Caudate nucleus (tissue), 63 donors: ENCODE measurements at places on chromosomes 12 and 14.

- DNase-seq: no peak
Measured at GRCh38 chr14:74326369-74327152, 21.7 kb upstream of the VRTN start.

DNA sequence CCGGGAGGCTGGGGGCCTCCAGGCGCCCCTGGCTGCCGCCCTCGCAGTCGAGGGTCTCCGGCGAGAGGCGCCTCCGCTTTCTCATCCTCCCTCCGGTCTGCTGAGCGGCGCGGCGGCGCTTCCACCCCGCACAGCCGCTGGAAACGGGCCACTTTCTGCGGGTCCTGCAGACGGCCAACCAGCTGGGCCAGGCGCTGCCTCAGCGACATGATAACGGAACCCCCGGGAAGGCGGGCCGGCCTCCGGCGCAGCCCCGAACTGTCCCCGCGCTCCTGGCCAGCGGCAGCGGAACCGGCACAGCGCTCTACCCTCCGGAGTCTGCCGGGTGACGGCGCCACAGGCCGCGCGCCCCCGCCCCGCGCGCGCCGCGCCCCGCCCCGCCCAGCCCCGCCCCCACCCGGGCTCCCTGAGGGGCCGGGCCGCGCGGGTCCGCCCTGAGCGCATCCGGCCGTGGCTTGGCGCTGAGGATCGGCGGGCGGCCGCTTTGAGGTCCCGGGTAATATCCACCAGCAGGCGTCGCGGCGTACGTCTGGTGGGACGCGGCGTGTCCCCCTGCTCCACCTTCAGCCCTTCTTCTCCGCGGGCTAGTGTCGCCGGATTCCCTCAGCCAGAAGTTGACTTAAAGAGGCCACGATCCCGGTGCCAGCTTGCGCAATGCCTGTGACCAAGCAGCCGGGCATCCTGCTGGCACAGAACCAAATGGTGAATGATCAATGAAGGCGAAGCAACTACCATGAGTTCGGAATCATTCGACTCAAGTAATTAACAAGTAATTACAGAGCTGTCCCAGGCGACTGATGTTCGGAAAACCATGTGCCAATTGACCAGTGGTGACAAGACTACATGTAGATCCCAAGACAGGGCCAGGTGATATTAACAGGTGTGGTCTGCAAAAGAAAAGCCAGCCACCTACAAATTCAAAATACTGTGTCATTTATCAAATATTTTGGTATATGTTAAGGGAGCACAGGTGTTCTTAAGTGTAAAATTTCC lies at the start of gene SGPP1:
SGPP1 (minus strand) TSS at position 330 of the 993 bp plus-strand sequence; CDS start at position 209, 121 bp downstream.
- peak; percentile 30 for DNase-seq

DNA sequence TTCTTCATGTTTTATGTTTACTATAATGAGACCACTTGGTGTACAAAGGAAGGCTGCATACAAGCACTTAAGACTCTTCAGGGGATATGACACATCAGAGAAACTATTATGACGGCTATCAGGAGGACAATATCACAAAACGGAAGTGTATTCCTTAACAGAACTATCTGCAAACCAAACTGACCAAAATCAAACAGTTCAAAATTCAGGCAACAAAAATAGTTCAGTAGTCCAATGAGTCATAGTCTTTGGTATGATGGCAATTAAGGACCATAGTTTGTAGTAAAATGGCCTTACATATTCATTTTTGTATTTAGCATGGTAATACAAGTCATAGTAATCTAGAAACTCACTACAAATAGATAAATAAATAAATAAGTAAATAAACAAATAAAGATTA lies 1638.7 kb upstream of the SEL1L start:
- no peak for DNase-seq

DNA sequence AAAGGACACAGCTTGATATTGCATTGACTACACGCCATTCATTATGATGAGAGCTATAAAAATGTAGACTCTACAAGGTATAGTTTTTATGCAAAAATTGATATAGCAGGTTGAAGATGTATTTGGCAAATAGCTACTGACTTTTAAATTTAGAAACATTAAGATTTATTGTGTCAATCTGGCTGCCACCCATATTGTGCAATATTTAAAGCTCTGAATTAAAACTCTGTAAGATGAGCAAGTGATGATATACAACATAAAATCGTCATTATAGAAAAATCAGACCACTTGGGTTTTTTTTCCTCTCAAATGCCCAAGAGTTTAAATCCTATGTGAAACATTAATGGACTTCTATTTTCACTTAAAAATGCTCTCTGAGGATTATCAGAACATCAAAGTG lies 36.8 kb upstream of the E2F7 start:
- no peak for DNase-seq

DNA sequence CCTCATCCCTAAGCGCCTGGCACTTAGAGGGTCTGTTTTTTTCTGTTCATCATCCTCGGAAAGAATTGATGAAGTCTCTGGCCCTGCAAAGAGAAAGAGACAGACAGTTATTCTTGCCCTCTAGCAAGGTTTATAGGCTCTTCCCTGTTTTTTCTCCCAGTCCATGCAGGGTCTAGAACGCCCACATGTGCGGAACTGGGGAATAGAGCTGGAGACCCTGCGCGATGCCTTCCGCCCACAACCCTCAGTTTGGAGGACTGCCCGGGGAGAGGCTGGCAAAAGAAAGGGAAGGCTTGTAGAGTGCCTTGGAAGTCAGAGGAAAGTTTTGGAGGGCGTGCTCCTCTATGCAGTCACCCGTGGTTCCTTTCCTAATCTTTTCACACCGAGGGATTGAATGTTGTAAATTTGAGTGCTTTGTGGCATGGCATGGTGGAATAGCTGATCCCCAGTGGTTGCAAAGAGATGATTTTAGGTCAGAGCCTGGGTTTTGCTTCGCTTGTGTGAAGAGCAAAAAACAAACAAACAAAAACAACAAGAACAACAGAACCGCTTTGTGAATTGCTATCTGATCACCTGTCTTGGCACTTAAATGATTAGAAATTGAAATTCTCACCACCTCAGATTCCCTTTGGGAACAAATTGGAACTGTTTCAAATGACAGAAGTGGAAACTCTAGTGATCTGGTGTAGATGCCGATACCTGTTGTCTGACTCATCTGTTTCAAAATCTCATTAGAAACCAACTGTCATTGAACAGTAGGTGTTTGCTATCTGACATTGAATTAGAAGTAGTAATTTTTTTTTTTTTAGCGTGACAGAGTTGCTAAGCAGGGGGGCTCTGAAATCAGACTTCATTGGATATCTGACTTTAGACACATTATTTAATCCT lies 947 bp downstream of the GAS2L3 start:
- DNase-seq: no peak

DNA sequence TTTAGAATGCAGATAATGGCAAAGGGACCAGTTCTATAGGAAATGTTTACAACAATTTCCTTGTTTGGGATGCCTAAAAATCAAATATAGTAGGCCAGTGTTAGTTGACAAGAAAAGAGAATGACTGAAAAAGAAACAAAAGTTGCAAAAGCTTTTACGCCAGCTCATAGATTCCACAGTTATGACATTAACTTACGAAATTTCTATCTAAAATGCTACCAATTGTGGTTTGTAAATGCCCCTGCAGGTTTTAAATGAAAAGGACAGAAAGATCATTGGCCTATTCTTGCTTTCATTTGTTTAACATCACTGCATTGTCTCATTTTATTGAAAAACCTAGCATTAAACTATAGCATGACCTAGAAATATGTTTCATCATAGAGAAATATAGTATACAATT lies 345.8 kb downstream of the CCDC91 start:
- no peak for DNase-seq

DNA sequence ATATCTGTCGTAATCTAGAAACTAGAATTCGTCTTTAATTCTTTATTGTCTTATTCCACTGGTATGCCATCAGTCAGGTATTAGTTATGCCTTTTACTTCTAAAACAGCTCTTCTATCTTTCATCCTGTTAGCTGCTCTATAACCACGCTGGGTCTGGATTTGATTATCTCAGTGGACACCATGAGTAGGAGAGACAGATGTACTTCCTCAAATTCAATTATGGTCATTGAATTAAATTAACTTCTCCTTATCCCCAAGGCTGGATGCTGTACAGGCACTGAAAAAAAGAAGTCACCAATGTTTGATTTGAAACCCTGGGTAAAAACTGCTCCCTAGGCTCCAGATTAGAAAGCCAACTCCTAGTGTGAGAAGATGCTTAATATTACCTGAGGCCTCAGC lies 107.3 kb downstream of the PIK3C2G start:
- DNase-seq: no peak

DNA sequence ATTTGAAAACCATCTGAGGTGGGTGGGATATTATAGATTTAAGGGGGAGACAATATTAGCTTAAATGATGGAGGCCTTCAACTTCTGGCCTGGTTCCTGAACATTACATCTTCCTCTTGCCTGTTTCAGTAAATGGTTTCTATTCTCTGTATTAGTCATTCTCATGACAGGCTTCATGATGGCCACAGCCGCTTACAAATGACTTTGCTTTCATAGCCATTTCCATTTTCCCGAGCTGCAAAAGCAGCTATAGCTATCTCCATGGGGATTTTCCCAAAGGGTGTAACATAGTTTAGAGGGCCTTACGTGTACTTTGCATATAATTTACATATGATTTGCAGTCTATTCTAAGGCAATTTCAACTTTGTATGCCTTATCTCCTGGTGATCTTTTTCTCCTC lies 121.8 kb downstream of the NRXN3 start:
- DNase-seq: no peak

- no peak for DNase-seq
Measured at GRCh38 chr12:121072147-121072546, 33.1 kb upstream of the OASL start.

- DNase-seq: no peak
Measured at GRCh38 chr12:131905630-131906091, 11.2 kb downstream of the ULK1 start.

DNA sequence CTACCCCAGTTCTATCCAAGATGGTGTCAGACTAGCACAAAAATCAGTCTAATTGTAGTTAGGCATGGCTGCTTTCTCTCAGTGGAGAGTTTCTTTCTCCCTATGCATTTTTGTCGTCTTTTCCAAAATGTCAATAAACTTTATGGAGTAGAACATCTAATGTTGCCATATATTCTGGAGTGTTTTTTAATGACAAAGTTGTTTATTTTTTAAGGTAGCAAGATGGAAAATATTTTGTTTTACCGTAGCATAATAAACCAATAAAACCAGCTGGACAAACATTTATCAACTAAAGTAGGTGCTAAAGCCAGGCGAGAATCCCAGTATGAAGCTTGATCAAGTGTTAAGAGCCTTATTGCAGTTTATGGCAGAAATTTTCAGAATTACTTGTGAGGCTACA lies 146.3 kb downstream of the TMTC2 start:
- DNase-seq: no peak

DNA sequence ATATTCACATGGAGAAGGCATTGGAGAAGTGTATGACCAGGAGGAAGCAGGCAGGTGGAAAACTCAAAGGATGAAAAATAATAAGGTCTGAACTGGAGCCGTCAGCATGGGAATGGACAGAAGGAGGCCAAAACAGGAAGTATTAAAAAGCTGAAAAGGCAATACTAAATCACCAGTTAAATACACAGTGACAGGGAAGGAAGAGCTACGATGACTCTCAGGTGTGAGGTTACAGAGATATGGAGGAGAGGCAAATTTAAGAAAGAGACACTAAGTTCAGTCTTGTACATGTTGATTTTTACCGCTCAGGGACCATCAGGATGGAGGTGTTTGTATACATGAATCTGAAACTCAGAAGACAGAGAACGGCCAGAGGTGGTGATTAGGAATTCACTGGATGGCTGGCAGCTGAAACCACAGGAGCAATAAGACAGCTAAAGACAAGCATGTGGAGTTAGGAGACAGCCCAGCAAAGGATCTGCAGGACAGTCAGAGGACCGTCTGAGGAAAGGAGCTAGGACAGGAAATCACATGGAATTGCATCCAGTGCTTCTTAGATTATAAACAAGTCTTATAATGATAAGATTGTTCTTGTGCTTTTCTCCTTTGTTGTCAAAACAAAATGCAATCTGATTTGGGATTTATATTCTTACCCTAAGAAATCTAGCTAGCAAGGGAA lies 33.9 kb upstream of the CDKN3 start:
- no peak for DNase-seq

DNA sequence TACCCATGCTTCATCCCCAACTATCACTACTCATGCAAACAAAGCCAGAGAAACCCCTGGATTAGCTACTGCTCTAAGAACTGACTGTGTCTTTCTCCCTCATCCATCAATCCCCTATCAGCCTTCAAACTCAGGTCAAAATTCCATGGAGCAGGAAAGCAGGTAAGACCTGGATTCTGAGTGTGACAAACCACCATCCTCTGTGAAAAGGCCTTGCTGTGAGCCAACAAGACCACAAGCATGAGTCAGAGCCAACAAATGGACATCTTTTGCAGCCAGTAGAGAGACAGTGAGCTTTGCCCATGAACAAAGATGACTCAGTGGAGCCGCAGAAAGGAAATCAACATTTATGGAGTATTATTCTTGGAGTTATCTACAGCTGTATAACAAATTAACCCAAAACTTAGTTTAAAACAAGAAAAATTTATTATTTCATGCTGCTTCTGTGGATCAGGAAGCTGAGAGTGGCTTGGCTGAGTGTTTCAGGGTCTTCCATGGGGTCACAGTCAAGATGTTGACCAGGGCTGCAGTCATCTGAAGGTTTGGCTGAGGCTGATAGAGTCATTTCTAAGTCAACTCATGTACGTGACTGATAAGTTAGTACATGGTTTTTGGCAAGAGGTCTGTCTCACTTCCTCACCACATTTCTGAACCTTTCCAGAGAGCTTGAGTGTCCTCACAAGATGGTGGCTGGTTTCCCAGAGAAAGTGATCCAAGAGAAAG lies 61.1 kb downstream of the PITPNM2 start:
- no peak for DNase-seq

DNA sequence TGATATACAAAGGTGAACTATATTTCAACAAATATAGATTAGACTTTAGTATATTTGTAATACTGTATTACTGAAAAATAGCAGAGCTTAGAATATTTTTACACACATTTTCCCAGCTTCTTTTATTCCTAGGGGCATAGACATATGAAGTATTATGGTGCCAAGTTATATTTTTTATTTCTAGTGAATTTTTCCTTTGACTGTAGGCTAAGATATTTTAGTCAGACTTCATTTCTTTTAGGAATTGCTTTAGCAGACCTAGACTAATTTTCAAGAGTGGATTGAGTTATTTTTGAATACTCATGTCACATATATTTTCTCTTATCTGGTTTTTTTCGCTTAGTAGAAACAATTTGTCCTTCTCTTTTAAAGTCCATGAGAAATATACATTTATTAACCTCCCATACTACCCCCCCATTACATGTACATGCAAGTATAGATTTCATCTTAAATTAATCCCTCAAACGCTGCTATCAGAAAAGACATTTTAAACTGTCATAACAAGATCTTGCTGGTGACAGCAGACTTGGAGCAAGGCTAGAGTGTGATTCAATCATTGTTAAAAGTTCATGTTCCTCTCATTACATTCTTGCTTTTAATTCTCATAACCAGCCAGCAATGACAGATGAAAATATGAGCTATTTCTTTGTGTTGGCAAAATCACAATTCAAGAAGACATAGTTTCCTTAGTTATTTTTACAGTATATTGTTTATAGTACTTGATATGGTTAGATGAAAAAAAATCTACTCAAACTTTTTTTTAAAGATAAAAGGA lies 456.1 kb downstream of the AEBP2 start:
- DNase-seq: no peak

- DNase-seq: no peak
Measured at GRCh38 chr14:104138098-104138717, at the start of gene KIF26A. TSS of gene KIF26A (plus strand) at chr14:104138587. CDS start at chr14:104138723, 136 bp downstream.

GRCh38 chr14:90551070-90551704 lies 154.4 kb downstream of the CALM1 start:
- no peak for DNase-seq

- no peak for DNase-seq
Measured at GRCh38 chr12:6843118-6843902, 2.6 kb downstream of the GNB3 start.
